Muscle of leg (tissue), 16 donors: ENCODE measurements at places on chromosomes 16 and 17.

DNA sequence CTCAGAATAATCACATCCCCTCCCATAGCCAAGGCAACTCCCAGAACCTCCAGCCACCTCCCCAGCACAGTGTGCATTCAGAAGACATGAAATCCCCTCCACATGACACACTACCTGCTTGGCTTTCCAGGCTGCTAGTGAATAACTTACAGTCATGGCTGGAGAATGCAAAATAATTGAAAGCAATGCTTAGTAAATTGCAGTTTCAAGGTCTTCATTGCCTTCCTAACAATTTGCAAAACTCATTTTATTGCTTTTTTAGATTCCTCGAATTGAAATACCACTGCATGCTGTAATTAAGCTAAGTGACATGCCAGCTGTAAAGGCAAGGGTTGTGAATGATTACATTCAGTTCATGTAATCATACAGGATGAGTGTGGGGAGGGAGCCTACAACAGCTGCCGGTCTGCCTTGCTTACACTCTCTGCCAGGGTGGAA is 29.0 kb upstream of the HOXB13 start:
- DNase-seq: peak; percentile 41

DNA sequence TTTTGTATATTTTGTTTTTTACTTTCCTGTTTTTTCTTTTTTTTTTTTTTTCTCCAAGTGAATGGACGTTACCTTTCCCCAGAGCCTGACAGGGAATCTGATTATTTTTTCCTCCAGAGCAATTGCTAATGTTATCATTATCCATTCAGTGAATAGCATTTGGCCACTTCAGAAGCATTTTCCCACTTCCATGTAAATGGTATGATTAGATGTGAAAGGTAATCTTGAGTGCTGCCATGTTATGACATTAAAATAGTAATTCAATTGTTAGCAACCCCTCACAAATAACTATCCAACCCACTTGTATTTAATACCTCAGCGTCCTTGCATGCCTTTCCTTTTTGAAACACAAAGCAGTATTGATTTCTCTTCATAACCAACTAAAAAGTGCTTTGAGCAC is 1243.8 kb downstream of the CDH8 start:
- no peak for DNase-seq

DNA sequence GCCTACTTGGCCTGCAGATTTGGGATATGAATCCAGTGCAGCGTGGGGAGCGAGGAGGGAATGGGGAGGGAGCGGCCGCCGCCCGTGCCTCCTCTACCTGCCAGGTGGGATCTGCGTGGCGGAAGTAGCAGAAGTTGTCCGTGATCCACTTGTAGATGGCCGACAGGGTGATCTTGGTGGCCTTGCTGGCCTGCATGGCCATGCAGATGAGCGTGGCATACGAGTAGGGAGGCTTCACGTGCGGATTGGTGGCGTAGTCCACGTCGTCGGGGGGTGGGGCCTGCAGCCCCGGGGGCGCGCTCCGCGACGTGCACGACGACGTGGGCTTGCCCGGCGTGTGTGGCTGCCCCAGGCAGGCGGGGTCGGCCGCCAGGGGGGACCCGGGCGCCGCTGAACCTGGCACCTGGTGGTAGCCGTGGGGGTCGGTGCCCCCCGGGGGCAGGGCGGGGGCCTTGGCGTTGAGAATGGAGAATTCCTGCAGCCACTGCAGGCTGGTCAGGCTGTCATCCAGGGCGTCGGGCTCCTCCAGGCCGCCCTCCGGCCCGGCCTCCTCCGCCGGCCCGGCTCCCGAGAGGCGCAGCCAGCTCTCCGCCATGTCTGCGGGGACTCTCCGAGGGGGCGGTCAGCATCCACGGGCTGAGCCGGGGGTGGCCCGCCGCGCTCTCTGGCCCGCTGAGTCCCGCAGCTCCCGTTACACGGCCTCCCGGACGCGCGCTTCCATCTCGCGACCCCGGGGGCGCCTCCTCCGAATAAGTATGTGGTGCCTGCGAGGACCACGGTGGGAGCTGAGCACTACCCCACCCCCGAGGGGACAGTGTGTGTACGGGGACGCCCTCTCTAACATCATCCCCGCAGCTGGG is 1.0 kb downstream of the FOXJ1 start:
- DNase-seq: no peak

DNA sequence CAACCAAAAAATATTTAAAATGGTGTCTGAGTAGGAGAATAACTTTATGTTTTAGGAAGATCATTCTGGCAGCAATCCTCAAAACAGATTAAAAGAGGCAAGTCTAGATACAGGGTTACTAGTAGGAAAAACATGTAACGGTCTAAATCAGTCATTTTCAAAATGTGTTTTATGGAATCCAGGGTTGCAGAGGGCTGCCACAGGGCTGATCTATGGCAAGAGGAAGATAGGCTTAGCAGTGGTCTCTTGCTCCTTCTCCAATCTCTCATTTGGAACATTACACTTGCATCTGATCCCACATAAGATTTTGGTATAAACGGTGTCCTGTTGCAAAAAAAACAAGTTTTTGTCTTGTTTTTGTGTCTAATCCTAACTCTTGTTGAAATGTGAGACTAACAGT is 9.2 kb downstream of the IKZF3 start:
- DNase-seq: no peak

DNA sequence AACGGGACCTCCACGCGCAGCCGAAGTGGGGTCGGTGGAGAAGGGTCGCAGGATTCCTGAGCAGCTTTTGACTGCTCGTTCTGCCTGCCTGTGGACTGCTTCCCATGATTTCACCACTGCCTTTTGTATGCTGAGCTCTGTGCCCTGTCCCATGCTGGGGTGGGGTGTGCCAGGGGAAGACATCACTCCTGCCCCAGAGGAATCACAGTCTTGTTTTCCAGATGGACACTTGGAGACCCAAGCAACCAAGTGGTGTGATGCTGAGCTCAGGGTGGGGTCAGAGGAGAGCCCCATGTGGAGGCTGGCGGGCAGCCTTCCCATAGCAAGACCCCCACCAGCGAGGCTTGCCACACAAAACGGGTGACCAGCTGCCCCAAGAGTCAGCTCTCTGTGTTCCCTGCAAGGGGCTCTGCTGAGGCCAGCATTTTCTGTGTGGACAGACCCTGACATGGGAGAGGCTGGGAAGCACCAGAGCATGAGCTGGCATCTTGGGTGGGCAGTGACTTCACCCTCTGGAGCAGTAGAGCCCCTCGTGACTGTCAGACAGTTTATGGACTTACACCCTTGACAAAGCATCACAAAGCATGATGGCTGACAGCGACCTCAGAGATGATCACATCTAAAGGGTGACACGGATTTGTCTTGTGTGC is 111.9 kb downstream of the GNAO1 start:
- DNase-seq: no peak

GRCh38 chr17:63295288-63295687 is 150.8 kb downstream of the CYB561 start:
- DNase-seq: no peak

- no peak for DNase-seq
Observed at GRCh38 chr17:81183316-81183715, 17.3 kb upstream of the AATK start.

GRCh38 chr17:60745544-60745943 is 67.9 kb downstream of the BCAS3 start:
- DNase-seq: no peak

DNA sequence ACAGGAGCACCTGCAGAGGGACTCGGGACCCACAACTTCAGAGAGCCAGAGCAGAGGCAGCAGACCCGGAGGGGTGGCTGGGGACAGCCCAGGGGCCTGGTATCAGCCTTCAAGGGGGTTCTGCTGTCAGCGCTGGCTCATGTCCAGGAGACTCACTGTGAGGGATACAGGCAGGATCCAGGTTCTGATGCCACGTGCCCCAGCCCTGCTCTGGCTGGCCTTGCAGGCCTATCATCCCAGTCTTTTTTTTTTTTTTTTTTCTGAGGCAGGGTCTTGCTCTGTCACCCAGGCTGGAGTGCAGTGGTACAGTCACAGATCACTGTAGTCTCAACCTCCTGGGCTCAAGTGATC is 9.0 kb upstream of the MTSS2 start:
- no peak for DNase-seq

DNA sequence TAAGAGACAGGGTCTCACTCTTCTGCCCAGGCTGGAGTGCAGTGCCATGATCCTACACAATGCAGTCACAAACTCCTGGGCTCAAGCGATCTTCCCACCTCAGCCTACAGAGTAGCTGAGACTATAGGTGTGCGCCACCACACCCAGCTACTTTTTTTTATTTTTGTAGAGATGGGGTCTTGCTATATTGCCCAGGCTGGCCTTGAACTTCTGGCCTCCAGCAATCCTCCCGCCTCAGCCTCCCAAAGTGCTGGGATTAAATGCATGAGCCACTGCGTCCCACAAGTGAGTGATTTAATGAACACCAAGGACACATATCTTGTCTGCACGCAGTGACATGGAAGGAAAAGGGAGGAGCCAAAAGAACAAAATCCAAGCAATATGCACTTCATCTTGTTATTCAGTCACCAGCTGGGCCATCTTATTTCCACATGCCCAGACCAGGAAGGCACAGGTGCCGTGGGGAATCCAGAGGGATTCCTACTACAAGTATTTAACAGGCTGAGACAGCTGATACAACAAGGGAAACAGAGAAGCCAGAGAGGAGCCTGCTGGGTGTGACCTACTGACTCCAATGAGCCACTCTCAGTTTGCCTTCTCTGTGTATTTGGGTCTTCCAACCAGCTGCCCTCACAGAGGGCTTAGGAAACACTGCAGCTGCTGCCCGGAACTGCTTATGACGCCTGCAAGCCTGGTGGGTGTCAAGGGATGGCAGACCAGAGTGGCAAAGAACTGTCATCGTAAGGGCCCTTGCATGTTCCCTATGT is 17.0 kb downstream of the LSM12 start:
- DNase-seq: peak; percentile 83

DNA sequence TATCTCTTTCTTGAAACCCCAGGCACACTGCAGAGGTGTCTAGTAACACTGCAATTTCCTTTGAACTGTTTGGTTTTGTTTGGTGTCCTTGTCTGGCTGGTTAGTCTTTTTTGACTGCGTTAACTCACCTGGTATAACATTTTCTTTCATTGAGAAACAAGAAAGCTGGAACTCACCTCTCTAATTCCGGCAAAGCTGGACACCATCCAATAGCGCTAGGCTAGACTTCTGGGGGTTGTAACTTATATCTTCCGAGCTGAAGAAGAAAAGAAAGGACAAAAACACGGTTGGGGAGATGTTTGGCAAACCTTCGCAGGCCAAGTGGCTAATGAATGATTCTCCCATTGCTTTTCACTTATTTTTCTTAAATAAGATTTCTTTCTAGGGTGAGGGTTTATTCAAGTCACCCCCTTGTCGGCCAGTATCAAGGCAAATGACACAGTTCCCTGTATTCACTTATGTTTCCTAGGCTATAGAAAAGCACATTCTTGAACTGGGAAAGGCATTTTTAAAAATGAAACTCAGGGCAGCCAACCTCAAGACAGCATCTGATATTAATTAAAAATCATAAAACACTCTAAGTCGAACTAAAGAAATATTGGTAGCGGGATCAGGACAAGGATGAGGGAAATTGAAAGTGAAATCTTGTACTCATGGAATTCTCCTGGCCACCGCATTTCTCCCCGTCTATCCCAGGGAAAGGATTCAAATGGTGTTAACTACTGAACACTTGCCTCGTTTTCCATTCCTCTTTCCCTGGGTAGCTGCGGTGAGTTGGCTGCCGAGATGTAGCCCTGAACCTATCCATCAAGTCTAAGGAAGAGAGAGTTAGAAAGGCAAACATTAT is 95.9 kb upstream of the ZFHX3 start:
- DNase-seq: peak; percentile 77

DNA sequence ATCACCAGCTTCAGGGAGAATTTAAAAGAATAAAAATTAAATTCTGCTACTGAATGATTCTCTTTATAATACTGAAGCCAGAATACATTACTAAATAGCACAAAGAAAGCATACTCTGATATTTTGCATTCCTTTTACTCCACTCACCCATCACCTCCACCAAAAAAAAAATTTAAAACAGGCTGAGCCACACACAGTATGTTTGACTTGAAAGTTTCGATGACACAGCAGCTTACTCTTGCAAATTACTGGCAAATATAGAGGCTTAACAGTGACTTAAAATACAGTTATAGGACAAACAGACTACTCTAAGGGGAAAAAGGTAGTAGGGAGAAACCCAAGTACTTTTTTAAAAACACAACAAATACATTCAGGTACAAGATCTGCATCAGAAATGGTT is 39.2 kb downstream of the GPATCH8 start:
- no peak for DNase-seq

DNA sequence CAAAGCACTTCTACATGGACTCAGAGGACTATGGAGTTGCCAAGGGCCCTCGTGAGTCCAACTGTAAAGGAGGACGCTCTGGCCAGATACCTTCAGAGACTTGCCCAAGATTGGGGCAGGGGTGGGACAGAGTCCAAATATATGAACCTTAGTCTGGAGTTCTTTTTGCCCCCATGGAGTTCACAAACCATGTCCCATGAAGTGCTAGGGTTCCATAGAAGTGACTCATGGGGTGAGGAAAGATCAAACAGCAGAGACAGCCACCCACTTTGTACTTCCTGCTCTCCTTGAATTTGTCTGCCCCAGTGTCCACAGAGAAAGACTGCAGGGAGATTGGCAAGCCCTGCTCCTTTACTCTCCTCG is 29.0 kb downstream of the SRL start:
- DNase-seq: no peak

DNA sequence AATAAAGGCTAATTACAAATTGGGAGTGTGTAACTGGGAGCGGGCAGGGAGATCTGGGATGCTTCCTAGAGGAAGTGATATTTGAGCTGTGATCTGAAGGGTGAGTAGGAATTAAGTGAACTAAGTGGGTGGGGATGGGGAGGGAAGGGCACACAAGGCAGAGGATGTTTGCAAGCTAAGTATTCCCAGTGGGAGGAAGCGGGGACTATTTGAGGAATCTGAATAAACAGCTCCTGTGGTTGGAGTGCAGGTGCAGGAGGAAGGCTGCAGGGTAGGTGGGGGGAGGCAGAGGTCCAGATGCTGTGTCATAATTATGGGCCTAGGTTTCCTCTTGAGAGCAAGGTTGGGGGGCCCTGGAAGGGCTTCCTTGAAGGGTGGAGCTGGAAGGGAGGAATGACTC is 102.1 kb upstream of the HS3ST2 start:
- no peak for DNase-seq

DNA sequence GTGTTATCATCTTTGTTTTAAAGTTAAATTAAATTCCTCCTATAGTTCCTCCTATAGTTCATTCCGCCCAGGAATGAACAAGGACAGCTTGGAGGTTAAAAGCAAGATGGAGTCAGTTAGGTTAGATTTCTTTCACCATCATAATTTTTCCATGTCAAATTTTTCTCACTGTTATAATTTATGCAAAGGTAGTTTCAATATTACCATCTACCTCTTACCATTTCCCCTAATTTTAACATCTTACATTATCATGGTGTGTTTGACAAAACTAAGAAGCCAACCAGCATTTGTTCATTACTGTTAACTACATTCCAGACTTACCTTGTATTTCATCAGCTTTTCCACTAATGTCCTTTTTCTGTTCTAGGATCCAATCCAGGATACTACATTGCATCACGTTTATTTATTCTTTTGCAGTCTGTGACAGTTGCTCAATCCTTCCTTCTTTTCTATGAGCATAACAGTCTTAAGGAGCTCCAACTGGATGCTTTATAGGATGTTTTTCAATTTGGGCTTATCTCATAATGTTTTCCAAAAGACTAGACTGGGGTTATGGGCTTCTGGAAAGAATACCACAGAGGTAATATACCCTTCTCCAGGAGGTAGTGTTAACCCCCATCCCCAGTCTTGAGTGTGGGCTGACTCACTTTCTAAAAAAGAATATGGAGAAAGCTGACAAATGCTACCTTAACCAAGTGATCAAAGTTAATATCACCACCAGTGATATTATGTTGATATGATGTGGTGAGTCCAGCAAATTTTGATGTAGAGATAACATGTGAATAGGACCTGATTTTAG is 158.5 kb downstream of the PPM1E start:
- no peak for DNase-seq

GRCh38 chr16:13793841-13794409 is 126.0 kb upstream of the ERCC4 start:
- peak; percentile 84 for DNase-seq
